Suprapubic skin (tissue), 4 donors: ENCODE measurements at places on chromosomes 11 and 22. TPM values are rescaled to one million over a fixed set of nuclear protein-coding genes. Genes with fewer than 3 reads are reported as not detected.

GRCh38 chr11:113980785-113981184, 5.9 kb downstream of the HTR3A start:
- no peak overlapping the region for H3K4me3 ChIP-seq
- H3K27me3 ChIP-seq = peaks cover 40% of the 10 kb centered on the region
- no peak for DNase-seq
- no peaks in the 10 kb centered on the region for H3K4me1 ChIP-seq
- H3K27ac ChIP-seq = no peak overlapping the region

DNA sequence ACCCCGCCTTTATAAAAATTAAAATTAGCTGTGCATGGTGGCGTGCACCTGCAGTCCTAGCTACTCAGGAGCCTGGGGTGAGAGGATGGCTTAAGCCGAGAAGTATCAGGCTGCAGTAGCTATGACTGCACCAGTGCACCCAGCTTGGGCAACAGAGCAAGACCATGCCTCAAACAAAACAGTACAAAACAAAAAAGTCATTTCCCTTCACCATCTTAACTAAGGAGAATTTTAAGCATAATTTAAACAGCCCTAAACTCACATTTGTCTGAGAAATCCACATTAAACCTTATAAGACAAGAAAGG, 23.3 kb upstream of the TFIP11 start:
- no peak for DNase-seq
- H3K4me1 ChIP-seq = peaks cover 15% of the 10 kb centered on the region
- peaks cover 49% of the 10 kb centered on the region for H3K36me3 ChIP-seq

DNA sequence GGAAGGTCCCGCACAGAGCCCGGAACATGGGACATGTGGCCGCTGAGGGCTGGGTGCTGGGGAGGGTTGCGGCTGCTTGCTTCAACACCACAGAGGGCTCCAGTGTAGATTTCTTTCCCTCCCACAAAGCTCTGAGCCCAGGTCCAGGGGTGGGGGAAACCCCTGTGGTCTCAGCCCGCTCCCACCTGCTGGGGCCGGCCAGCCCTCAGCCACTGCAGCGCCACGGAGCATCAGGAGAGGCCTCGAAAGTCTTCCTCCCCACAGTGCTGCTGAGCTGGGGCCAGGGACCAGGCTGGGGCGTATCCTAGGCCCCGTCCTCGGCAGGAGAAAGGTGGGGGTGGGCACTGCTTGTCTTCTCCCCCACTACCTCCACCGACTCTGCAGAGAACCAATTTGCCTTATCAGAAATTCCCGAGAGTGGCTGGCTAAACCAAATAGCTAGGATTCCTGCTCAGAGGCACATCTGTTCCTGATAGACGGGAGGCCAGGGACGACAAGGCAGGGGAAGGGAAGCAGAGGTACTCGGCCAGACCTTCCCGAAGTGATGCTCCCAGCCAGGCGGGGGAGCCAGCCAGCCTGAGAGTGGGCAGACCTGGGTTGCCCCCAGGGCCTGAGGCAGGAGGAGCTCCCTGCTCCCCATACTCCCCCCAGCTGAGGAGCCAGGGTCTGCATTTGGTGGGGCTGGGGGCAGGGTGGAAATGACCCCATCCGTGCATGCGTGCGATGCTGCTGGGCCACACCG, 18.7 kb downstream of the IGF2 start:
- H3K27ac ChIP-seq = no peak overlapping the region
- H3K27me3 ChIP-seq = peaks cover 48% of the 10 kb centered on the region
- no peaks in the 10 kb centered on the region for H3K36me3 ChIP-seq
- no peak overlapping the region for H3K4me3 ChIP-seq
- DNase-seq = no peak
- no peaks in the 10 kb centered on the region for H3K4me1 ChIP-seq

GRCh38 chr11:119509969-119510401, 87.0 kb upstream of the THY1 start:
- peaks cover 13% of the 10 kb centered on the region for H3K4me1 ChIP-seq
- H3K27ac ChIP-seq = peak overlapping the region; percentile 34
- no peaks in the 10 kb centered on the region for H3K36me3 ChIP-seq
- no peak for DNase-seq

- no peak for DNase-seq
- H3K27me3 ChIP-seq = no peaks in the 10 kb centered on the region
- no peak overlapping the region for H3K27ac ChIP-seq
- H3K36me3 ChIP-seq = no peaks in the 10 kb centered on the region
Measured at GRCh38 chr11:9708544-9708943, 44.7 kb downstream of the SWAP70 start.

DNA sequence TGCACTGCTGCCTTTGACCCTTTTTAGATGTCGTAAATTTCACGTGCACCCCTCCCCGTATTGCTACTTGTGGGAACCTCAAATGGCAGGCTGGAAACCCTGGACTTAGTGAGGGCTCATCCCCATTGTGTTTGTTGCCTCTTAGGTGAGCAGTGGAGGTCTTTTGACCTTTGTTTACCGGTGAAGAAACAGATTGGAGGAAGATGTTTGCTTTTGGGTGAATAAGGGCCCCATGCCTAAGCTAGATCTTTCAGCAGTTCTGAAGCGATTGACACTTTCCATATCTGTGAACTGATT, 782 bp downstream of the SMARCB1 start:
- H3K36me3 ChIP-seq = peaks cover 10% of the 10 kb centered on the region
- DNase-seq = no peak
- H3K4me3 ChIP-seq = peak overlapping the region; percentile 95
- no peaks in the 10 kb centered on the region for H3K27me3 ChIP-seq
- H3K27ac ChIP-seq = peak overlapping the region; percentile 100

GRCh38 chr22:36048911-36049677, 20.5 kb upstream of the RBFOX2 start:
- H3K36me3 ChIP-seq = no peaks in the 10 kb centered on the region
- DNase-seq = no peak
- H3K4me3 ChIP-seq = no peak overlapping the region
- H3K27me3 ChIP-seq = no peaks in the 10 kb centered on the region
- H3K4me1 ChIP-seq = peaks cover 5% of the 10 kb centered on the region

- no peak for DNase-seq
- H3K4me1 ChIP-seq = no peaks in the 10 kb centered on the region
- no peaks in the 10 kb centered on the region for H3K27me3 ChIP-seq
- H3K4me3 ChIP-seq = no peak overlapping the region
- no peaks in the 10 kb centered on the region for H3K36me3 ChIP-seq
Measured at GRCh38 chr11:85886089-85887056, 31.2 kb downstream of the CCDC83 start.

DNA sequence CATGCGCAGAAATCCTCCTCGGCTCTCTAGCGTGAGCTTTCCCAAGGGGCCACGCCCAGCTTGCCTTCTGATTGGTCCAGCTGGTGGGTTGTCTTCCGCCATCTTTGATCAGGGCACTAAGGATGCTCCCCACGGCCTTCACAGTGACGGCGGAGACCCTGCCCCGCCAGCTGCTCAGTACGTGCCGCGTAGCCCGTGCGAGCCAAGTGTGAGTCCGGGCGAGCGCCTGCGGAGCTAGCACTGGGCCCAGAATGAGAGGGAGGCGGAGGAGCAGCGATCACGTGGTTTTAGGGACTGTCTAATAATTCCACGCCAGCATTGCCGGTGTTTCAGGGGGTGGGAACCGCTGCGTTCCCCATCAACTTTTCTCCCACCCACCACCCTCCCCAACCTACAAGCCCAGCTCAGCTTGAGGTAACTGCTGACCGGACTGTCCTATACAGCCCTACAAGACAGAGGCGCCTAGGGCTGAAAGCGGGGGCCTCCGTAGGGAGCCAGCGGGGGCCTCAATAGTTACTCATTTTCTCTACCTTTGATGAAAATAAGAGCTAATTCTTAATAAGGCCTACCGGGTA, 1.5 kb upstream of the MTFP1 start:
- H3K4me1 ChIP-seq = peaks cover 67% of the 10 kb centered on the region
- peak overlapping the region; percentile 66 for H3K4me3 ChIP-seq
- no peaks in the 10 kb centered on the region for H3K36me3 ChIP-seq
- H3K27me3 ChIP-seq = no peaks in the 10 kb centered on the region
- H3K27ac ChIP-seq = peak overlapping the region; percentile 99
- peak; percentile 100 for DNase-seq

GRCh38 chr11:25441421-25441820, 890.5 kb upstream of the ANO3 start:
- H3K4me1 ChIP-seq = no peaks in the 10 kb centered on the region
- H3K27ac ChIP-seq = no peak overlapping the region
- no peaks in the 10 kb centered on the region for H3K27me3 ChIP-seq
- H3K4me3 ChIP-seq = no peak overlapping the region

DNA sequence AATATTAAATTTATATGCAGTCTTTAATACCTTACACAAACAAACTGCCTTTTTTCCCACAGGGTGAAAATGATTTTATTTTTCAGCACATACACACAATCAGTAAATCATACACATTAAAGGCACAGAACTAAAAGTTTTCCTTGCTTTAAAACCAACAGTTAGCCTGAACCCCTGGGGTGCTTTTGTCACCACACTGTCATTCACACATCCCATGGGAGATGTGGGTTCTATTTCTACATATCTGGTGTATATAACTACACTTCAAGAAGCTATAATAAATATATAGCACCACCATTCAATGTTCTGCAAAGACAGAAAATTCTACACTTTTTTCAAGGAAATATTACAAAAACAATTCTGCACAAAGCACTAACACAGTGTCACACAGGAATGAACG, 197.0 kb downstream of the GUCY1A2 start:
- H3K4me3 ChIP-seq = no peak overlapping the region
- no peaks in the 10 kb centered on the region for H3K4me1 ChIP-seq
- no peak overlapping the region for H3K27ac ChIP-seq

- no peak overlapping the region for H3K27ac ChIP-seq
- no peak for DNase-seq
- H3K27me3 ChIP-seq = no peaks in the 10 kb centered on the region
Measured at GRCh38 chr22:31271485-31271884, 20.8 kb downstream of the PIK3IP1 start.

DNA sequence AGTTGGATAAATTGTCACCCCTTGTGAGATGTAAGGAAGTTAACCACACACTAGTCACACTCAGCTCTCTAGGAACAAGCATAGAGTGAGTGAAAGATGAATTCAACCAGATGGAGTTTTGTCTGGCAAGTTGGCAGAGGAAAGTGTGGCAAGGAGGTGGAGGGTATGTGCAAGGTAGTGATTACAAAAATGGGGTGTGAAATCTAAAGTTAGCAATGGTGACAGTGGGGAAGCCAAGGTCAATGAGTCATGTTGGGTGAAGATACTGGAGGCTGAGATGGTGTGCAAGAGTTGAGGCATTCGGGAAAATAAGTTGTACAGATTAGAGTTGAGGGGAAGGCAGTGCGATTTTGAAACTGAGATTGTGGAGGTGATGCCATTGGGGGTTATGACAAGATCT, 33.7 kb downstream of the MRGPRX2 start:
- H3K27ac ChIP-seq = no peak overlapping the region
- no peaks in the 10 kb centered on the region for H3K4me1 ChIP-seq
- no peaks in the 10 kb centered on the region for H3K27me3 ChIP-seq
- H3K4me3 ChIP-seq = no peak overlapping the region

- H3K4me3 ChIP-seq = no peak overlapping the region
- H3K4me1 ChIP-seq = no peaks in the 10 kb centered on the region
- H3K27me3 ChIP-seq = no peaks in the 10 kb centered on the region
Measured at GRCh38 chr22:29872989-29873388, 10.0 kb upstream of the MTMR3 start.

DNA sequence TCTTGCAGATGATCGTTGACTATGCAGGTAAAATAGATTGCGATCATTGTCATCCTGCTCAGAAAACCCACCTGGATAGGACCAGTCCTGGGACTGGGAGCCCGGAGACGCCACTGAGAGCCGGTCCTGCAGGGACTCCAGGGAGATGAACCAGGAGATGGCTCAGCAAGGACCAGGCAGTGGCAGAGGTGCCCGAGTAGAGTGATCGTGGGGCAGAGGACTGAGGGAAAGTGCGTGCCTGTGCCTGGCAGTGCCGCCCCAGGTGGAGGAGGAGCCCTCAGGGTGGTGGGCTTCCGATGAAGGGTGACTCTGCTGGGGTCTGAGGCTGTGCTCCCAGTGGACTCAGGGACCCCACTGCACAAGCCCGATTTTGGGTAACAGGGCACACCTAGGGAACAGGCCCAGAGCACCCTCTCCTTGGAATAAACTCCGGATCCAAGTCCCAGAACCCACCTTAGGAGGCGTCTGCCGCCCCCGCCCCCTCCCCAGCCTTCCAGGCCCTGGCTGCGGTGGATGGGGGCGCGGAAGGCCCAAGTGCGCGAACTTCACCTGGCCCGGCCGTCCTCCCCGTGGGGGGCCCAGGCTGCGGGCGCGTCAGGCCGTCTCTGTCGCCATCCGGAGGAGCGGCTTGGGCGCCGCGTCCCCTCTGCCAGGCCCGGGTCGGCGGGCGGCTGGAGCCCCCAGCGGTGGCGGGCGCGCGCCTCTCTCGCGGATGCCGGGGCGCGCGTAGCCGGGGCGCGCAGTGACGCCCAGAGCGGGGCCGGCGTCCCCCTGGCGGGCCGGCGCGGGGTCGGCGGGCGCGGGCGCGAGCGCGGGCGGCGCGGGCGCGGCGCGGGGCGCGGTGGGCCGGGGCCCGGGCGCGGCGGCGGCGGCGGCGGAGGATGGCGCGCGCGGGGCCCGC, 1338.8 kb downstream of the BRD1 start:
- peak; percentile 55 for DNase-seq
- peaks cover 26% of the 10 kb centered on the region for H3K4me1 ChIP-seq
- no peaks in the 10 kb centered on the region for H3K36me3 ChIP-seq
- H3K27me3 ChIP-seq = peaks cover 53% of the 10 kb centered on the region
- H3K4me3 ChIP-seq = peak overlapping the region; percentile 60
- H3K27ac ChIP-seq = peak overlapping the region; percentile 36

DNA sequence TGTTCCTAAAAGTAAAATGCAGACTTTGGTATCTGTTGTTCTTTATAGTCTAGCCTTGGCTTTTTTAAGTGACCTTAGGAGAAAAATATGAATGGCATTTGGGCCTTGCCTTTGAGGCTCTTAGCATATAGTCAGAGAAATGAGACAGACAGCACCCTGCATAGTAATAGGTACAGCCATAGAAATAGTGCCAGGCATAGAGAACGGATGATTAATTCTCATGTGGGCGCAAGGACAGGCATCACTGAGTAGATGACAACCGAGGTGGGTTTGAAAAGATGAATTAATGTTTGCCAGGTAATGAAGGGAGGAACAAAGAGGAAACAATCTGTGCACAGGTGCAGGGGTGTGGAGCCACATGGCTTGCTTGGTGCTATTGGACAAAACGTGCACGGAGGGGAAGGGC, 90.5 kb downstream of the BMAL1 start:
- no peaks in the 10 kb centered on the region for H3K27me3 ChIP-seq
- peaks cover 96% of the 10 kb centered on the region for H3K36me3 ChIP-seq
- H3K27ac ChIP-seq = no peak overlapping the region

GRCh38 chr11:58647866-58648265, 25.4 kb downstream of the CNTF start:
- DNase-seq = no peak
- no peaks in the 10 kb centered on the region for H3K36me3 ChIP-seq
- no peak overlapping the region for H3K27ac ChIP-seq
- H3K4me3 ChIP-seq = no peak overlapping the region
- H3K27me3 ChIP-seq = no peaks in the 10 kb centered on the region

OR56B1 gene
- total RNA-seq = not detected

SMC1B gene
- total RNA-seq = not detected

BIK gene
- 6.9 TPM for total RNA-seq

TEAD1 gene
- total RNA-seq = 77.4 TPM

FDX1 gene
- 10.7 TPM for total RNA-seq

CDCA5 gene
- 0.91 TPM for total RNA-seq

SYT7 gene
- 8.4 TPM for total RNA-seq

OR5P2 gene
- 1.8 TPM for total RNA-seq

LRRN4CL gene
- 5.4 TPM for total RNA-seq

GLYATL2 gene
- 0.87 TPM for total RNA-seq

BAIAP2L2 gene
- 1.7 TPM for total RNA-seq

MS4A15 gene
- total RNA-seq = not detected
